ENCODE measurements at places on chromosomes 3 and 15.

DNA sequence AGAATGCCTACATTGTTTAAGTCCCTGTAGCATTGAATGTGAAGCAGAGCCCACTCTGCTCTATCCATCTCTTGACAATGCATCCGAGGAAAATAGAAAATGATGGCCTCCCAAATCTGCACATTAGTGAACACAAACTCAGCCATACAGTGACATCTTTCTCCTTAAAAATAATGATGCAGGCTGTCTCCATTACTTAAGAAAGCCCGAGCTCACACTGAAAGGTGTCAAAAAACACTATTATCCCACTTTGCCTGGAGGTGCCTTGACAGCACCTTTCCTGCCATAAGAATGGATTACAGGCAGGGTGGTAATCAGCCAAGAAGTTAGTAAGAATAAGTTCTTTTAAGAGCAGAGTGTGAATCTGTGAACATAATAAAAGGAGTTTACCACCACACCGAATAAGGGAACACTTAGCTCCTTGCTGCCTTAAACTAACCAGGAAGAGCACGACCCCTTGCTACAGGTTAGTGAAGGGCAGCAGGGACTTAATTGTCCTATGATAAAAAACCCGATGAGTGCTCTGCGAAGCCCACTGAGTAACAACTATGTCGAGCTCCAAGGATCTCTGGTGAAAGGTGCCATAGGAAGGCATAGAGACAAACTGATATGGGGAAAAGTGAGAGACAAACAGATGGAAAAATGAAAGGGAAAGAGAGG lies 123.2 kb upstream of the TUSC7 start:
- DNase-seq, result no peak

DNA sequence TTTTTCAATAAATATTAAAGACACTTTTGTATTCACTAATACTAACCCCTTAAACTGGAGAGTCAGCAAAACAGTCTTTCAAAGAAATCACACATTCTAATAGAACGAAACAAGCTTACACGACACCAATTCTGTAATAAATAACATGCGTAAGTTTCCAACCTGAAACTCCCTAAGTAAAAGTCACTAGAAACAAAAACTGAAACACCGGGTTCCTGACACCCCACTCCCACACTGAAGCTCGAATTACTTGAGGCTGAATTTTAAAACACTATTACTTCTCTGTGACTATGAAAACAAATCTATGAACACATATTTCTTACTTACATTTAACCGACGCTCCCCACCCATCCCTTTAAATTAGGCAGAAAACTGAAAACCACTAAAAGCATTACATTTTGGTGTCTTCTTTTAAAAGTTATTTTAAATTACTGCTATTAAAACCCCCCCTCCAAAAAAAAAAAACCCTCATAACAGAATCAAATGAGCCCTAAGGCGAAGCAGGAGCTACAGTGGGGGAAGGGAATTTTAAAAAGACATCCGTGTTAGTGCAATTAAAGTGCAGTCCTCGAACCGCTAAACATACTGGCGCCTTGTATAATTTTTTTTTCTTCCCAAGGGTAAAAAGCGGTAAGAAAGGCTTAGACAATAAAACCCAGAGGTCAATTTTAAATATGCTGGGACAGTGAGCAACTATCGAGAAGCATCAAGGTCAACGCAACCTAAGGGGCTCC lies 878 bp downstream of the SPPL2A start:
- no peak for DNase-seq

DNA sequence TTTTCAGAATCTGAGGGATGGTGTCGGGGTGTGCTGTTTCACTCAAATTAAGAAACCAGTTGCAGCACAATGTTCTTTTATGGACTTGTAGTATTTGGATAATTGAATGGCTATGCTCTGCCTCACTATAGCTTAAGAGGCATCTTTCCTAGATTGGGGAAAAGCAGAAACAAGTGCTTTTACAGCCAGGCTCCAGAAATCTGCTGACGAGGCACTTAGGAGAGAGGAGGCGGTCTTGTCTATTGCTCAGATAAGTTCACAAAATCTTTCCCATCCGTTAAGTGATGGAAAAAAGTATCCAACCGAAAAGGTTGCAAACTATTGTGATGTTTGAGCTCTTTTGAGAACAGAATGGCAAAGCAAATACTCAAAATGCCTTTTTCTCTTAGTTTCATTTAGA lies 336.1 kb upstream of the RARB start:
- no peak for DNase-seq

DNA sequence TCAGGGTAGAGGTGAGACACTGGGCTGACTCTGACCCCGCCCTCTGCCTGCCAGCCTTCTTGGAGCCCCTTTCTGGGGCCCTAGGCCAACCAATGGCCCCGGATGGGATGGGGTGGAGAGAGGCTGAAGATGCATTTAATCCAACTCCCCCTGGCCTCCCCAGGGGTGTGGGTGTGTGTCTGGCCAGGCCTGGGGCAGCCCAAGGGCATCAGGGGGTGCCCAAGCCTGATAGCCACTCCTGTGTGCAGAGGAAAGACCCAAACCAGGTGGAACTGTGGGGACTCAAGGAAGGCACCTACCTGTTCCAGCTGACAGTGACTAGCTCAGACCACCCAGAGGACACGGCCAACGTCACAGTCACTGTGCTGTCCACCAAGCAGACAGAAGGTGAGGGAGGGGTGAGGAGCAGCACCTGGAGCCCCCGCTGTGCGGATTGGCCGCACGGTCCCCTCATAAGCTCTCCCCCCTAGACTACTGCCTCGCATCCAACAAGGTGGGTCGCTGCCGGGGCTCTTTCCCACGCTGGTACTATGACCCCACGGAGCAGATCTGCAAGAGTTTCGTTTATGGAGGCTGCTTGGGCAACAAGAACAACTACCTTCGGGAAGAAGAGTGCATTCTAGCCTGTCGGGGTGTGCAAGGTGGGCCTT lies 9.5 kb downstream of the SPINT1 start:
- DNase-seq, result no peak

GRCh38 chr15:25611603-25612002 lies 172.8 kb upstream of the UBE3A start:
- no peak for DNase-seq

DNA sequence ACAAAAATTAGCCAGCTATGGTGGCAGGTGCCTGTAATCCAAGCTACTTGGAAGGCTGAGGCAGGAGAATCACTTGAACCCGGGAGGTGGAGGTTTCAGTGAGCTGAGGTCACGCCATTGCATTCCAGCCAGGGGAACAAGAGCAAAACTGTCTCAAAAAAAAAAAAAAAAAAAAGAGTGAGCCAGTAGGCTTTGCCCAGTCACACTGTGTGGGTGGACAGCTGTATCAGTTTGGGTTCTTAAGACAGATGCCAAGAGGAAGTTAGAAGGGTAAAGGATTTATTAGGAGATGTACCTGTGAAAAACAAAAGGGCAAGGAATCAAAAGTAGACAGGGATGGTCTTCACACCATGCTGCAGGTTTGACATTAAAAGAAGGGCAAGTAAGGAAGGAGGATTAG lies 86.1 kb upstream of the CGNL1 start:
- DNase-seq, result no peak

GRCh38 chr3:60636846-60637245 lies 614.4 kb downstream of the FHIT start:
- DNase-seq, result peak; percentile 35

DNA sequence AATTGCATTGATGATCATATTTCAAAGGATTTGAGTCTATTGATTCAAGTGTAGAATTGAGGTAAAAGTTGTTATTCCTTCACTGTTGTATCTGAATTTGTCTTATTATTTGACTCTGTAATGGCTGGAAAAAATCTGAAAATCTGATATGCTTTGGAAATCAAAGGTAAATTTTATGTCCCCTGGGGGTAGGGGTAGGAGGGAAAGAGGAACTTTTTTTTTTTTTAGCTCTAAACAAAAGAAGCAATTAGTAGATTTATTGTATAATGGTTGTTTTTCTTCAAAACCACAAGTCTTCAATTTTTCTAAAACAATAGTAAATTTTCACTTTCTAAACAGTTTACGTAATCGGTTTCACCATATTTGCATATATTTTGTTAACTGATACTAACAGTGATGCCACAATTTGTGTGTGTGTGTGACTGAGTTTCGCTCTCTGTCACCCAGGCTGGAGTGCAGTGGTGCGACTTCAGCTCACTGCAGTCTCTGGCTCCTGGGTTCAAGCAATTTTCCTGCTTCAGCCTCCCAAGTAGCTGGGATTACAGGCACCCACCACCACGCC lies 91.7 kb upstream of the GOLGA6L4 start:
- DNase-seq, result no peak

DNA sequence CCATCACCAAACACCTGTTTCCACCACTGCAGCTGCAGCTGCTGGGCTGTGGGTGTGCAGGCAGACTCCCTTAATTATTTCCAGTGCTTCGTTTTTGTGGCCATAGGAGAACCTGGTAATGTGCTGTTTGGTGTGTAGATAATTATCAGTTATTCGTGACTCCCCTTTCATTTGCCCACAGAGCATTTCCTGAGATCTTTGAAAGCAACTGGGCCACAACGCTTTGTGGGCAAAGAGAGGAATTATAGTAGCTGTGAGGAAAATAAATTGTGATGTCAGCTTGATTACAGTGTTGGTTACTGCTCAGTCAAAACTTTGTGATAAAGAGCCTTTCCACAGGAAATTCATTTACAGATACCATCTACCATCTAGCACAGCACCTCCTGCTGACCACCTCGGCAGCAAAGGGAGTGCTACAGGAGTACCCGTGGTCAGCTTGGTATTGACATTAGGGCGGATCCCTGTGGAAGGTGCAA lies 193.3 kb upstream of the SLCO3A1 start:
- DNase-seq, result no peak

DNA sequence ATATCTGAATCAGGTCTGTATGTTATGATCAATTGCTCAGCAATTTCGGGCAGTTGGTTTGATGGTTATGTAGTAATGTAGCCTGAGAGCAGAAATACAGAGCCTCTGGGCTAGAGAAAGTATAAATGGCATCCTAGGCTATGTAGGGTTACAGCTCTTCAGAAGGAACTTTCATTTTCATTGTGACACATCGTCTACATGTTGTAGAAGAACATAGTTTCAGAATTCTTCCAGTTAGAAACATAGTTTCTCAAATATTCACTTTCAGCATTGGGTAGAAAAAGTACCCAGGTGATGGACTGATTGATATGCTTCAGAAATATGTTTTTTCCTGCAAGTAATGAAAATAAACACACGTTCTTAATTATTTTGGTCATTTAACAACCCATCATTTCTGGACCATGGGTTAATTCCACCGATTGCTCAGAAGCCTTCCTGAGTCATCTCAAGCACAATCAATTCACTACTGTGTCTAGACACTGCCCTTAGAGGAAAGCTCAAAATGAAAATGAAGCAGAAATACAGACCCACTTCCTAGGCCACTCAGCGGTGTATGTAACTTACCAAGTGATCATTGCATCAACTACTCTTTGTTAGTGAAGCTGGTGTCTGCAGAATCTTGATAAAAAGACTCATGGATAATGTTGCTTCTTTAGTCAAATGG lies 88.8 kb upstream of the TSEN2 start:
- DNase-seq, result peak; percentile 48

- DNase-seq, result no peak
Observed at GRCh38 chr15:60840703-60841411, 361.9 kb upstream of the ICE2 start.

DNA sequence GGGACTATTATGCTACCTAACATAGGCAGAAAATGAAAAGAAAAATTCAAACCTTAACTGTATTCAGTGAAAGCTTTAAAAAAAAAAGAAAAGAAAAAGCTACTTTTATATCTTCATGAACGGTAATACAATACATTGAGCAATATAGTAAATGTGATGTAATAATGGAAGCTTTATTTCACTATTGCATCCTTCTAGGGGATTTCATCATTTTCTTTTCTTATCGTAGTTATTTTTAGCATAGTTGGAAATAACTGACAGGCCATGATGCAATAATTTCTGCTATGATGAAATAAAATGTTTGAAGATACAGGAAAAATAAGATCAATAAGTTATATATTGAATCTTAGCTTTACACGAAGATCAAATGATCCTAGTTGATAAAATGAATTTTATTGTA lies 40.3 kb upstream of the ZCWPW2 start:
- DNase-seq, result no peak

DNA sequence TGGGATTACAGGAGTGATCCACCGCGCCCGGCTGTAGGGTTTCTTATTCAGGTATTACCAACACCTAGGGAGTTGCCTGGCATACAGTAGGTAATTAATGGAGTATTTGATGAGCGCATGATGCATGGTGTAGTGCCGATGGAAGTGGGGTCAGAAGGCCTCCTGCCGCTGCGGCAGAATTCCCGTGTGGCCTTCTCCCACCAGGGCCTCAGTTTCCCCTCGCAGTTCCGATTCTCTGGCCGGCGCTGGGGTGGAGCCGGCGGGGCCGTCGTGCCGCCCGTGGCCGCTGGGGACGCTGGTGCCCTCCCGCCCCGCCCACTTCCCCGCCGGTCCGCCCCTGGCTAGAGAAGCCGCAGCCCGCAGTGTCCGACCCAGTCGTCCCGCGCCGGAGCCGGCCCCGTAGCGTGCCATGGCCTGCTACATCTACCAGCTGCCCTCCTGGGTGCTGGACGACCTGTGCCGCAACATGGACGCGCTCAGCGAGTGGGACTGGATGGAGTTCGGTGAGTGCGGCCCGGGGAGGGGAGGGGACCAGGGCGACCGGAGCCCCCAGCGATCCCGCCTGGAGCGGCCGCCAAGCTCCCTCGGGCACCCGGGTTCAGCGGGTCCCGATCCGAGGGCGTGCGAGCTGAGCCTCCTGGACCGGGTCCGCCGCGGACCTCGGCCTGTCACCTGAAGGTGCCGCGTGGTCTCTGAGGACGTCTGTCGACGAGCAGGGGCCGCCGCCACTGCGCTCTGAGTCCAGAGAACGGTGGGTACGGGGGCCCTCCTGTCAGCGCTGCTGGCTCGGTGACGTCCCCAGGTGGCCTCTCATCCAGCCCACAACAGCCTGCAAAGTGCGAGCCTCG lies at the start of gene IRAK2:
TSS of gene IRAK2 (plus strand) at position 374 of the 848 bp plus-strand sequence. CDS start at position 410, 36 bp downstream.
- DNase-seq, result peak; percentile 81

DNA sequence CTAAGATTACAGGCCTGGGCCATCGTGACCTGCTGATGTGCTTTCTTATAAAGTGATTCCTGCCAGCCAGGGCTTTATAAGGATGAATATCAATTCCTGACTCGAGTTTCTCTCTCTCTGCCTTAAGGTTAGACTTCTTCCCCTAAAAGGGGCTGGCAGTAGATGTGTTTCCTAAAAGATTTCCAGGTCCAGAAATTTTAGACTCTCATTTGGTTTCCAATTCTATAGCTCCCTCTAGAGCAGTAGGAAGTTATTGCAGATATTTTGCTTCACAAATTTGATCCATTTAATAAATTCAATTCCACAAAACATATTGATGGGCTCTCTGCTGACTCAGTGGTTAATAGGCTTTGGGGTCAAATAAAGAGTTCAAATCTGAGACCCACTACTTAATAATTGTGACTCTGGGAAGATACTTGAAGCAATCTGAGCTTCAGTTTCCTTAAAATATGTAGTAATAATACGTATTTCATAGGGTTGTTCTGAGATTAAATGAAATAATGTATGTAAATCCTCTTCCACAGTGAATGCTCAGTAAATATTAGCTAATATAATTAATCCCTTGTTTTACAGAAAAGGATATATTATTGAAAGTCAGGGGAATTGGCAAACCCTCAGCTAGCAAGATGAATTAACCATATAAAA lies 2.1 kb downstream of the TRIM69 start:
- DNase-seq, result no peak

GRCh38 chr3:146543461-146544001 lies 876 bp downstream of the PLSCR1 start:
- peak; percentile 51 for DNase-seq

GRCh38 chr15:31552482-31553099 lies 226.0 kb downstream of the KLF13 start:
- DNase-seq, result no peak

GRCh38 chr3:28334552-28334951 lies 14.0 kb upstream of the ZCWPW2 start:
- no peak for DNase-seq

All from trophoblast cell (in vitro differentiated cells and primary cell).